ENCODE measurements at places on chromosomes 6 and 20. TPM values are rescaled to one million over a fixed set of nuclear protein-coding genes. Genes with fewer than 3 reads are reported as not detected.

SPATA2 gene
- 1.2 TPM for total RNA-seq

HCK gene
- total RNA-seq: not detected

PFDN4 gene
- total RNA-seq: 128 TPM

RRAGD gene
- 3.2 TPM for total RNA-seq

DPPA5 gene
- total RNA-seq: not detected

SEMG1 gene
- not detected for total RNA-seq

HLA-DMB gene
- not detected for total RNA-seq

TMC2 gene
- total RNA-seq: not detected

CCR6 gene
- total RNA-seq: not detected

CABLES2 gene
- total RNA-seq: 0.66 TPM

CRISP3 gene
- not detected for total RNA-seq

CD93 gene
- 13.4 TPM for total RNA-seq

OSTM1 gene
- total RNA-seq: 60.0 TPM

HAO1 gene
- not detected for total RNA-seq

ARG1 gene
- total RNA-seq: not detected

TRIM31 gene
- total RNA-seq: not detected

IL17F gene
- not detected for total RNA-seq

PNPLA1 gene
- total RNA-seq: not detected

RAB44 gene
- not detected for total RNA-seq

CRISP2 gene
- total RNA-seq: not detected

KCNQ2 gene
- total RNA-seq: not detected

OR2H1 gene
- not detected for total RNA-seq

BACH2 gene
- under 0.01 TPM for total RNA-seq

ZNF831 gene
- total RNA-seq: not detected

ARHGAP18 gene
- total RNA-seq: 137 TPM

LCA5 gene
- total RNA-seq: 3.7 TPM

HMGN3 gene
- 137 TPM for total RNA-seq

GABRR1 gene
- not detected for total RNA-seq

SUMO4 gene
- 1.3 TPM for total RNA-seq

C6orf163 gene
- 2.1 TPM for total RNA-seq

MCCD1 gene
- total RNA-seq: not detected

MUC21 gene
- total RNA-seq: not detected

SMLR1 gene
- total RNA-seq: not detected

THBD gene
- total RNA-seq: 293 TPM

FLRT3 gene
- 0.06 TPM for total RNA-seq

PLA2G7 gene
- total RNA-seq: 0.13 TPM

ZNF334 gene
- 1.8 TPM for total RNA-seq

C20orf202 gene
- total RNA-seq: not detected

FRK gene
- total RNA-seq: 0.79 TPM

JPH2 gene
- total RNA-seq: 0.37 TPM

BPIFB2 gene
- total RNA-seq: not detected

FERMT1 gene
- total RNA-seq: 0.53 TPM

VGLL2 gene
- total RNA-seq: not detected

SIRPG gene
- not detected for total RNA-seq

CEP162 gene
- 4.6 TPM for total RNA-seq

OGFR gene
- 21.9 TPM for total RNA-seq

KCNQ5 gene
- 6.7 TPM for total RNA-seq

GDAP1L1 gene
- total RNA-seq: not detected

REM1 gene
- total RNA-seq: 1.7 TPM

HLA-A gene
- total RNA-seq: 530 TPM

COL9A3 gene
- 0.26 TPM for total RNA-seq

JARID2 gene
- total RNA-seq: 5.0 TPM

LGSN gene
- 0.12 TPM for total RNA-seq
